ENCODE measurements at places on chromosomes 5 and 9. TPM values are rescaled to one million over a fixed set of nuclear protein-coding genes. Genes with fewer than 3 reads are reported as not detected.
A peak's percentile ranks its signal among the peaks of the same experiment; 100 is the strongest.

- no peak for DNase-seq
Measured at GRCh38 chr5:57685516-57686255, 203.1 kb upstream of the ACTBL2 start.

MLANA gene
- total RNA-seq: 3,120 TPM

DNA sequence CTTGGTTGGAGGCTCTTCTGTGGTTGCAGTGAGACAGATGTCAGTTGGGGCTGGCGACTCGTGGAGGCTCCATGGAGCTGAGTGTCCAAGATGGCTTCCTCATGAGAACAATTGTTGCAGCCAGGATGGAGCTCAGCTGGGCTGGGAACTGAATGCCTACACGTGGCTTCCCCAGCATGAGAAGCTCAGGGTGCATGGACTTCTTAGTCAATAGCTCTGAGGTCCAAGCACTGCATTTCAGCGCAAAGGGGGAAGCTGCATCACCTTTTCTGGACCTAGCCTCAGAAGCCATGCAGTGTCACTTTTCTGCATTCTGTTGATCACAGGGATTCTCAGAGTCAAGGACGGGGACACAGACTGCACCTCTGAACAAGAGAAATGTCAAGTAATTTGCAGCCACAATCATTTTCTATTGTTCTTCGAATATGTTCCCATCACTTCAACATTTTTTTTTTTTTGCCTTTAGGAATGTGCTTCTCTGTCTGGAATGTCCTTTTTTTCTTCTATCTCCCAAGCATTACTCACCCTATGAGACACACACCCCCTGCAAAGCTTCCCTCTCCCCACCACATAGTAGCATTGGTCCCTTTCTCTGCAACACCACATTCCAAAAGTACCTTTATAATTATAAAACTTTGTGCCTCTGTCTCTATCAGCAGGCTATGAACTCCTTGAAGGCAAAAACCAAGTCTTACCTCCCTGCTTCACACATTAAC is 57.5 kb upstream of the STK32A start:
- DNase-seq: no peak

GRCh38 chr9:128940946-128941755 is 6.3 kb downstream of the DOLK start:
- no peak for DNase-seq

MEIKIN gene
- not detected for total RNA-seq

HTR4 gene
- total RNA-seq: not detected

GRCh38 chr5:5240234-5240633 is 100.1 kb downstream of the ADAMTS16 start:
- DNase-seq: no peak

DNA sequence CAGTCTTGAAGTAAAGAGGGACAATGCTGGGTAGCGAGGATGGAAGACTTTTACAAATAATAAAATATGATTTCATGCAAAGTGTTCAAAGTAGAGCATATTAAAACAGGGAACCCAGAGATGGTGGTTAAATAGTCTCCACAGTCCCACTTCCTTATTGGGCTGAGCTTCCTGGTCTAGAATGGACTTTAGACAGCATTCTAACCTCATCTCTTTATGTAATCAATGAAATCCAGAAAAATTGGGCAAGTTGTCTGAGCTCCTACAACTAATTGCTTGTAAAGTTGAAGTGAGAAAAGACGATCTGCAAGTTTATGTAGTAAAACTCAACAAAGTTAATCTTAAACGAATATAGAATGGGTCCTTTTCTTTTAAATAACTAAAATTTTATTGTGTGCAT is 328.9 kb downstream of the PJA2 start:
- no peak for DNase-seq

DNA sequence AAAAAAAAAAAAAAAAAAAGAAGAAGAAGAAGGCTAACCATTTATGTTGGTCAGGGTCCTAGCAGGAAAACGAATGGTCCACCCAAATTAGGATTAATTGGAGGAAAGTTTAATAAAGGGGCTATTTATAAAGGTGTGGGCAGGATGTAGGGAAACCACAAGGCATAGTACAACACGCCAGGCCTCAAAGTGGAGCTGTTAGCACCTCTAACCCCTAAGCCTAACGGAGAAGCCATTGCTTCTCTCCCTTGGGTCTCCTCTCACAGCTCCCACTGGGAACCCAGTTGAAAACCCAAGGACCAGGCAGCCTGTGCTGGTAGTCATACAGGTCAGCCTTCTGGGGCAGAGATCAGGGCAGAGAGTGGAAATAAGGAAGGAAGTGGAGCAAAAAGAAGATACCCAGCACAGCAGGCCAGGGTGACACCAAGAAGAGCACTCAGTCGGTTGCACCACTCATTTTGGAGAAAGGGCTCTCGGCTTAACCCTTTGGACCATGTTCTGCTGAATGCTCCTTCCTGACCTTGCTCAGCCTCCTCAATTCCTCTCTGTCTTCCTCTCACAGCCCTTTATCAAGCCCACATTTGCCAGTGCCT is 8.8 kb upstream of the GLIPR2 start:
- no peak for DNase-seq

QSOX2 gene
- 16.5 TPM for total RNA-seq

DNA sequence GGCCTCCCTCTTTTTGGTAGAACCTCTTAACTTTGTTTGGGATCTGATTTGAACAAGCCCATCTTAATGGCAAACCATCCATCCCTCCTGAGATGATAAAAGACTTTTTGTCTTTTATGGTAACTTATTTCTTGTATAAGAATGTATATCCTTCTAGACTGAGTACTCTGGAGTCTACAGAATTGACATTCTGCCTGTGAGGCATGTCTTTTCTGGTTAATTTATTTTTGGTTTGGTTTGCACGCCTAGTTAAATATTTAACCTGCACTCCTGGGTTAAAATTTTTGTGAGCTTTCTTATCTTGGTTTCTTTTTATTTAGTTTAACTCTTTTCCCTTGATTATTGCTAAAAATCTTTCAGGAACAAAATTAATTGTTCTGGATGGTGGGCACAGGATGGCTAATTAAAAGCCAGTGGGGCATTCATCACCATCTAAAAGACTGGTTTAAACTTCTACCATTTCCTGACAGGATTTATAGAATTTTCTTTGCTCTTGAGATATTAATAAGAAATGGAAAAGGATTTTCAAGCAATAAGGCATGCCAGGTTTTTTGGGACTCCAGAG is 50.3 kb downstream of the PHAX start:
- no peak for DNase-seq

FBXL17 gene
- 7.2 TPM for total RNA-seq

CCDC187 gene
- total RNA-seq: not detected

GRCh38 chr5:91277093-91277626 is 106.0 kb downstream of the ARRDC3 start:
- DNase-seq: no peak

DNA sequence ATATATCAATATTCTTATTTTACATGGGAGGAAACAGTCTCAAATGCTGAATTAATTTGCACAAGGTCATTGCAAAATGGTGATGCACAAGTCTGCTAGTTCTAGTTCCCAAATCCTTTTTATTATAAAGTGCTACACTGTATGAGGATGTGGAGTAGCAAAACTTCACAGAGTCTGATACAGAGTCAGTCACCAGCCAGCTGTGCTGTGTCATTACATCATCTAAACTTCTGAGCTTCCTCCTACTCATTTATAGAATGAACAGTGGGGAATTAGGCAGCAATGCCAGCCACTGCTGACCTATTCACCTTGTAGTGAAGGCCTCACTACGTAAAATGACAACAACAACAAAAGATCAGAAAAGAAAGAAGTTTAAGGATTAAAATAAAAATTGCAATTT is 357.8 kb downstream of the TMEM167A start:
- DNase-seq: no peak

NTMT1 gene
- 41.0 TPM for total RNA-seq

DNA sequence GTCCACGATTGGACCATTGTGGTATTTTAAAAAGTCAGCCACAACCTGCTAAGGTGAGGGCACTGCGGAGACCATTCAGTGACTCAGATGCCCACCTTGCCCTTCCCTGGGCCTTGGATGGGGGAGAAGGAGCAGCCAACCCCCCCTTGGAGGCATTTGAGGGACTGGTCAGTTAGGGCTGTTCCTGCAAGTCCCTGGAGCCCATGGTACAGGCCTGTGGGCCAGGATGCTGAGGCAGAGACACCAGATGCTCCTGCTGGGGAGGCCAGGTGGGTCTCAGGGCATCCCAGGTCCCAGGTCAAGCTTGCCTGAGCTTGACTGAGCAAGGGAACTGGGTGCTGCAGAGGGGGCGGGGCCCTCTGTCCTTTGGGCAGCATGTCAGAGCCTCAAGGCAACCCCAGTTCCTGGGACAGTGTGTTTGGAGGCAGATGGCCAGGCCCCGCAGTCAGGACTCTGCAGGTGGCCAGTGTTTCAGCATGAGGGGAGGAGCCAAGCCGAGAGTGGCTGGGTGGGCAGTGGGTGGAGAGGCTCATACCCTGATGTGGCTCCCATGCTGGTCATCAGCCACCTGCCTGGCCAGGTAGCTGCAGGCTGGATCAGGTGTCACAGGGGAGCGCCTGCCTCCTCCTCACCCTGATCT is 27.5 kb downstream of the SLC6A3 start:
- no peak for DNase-seq

GRCh38 chr5:1182633-1183423 is 18.6 kb upstream of the SLC6A19 start:
- peak; percentile 99 for DNase-seq

DNA sequence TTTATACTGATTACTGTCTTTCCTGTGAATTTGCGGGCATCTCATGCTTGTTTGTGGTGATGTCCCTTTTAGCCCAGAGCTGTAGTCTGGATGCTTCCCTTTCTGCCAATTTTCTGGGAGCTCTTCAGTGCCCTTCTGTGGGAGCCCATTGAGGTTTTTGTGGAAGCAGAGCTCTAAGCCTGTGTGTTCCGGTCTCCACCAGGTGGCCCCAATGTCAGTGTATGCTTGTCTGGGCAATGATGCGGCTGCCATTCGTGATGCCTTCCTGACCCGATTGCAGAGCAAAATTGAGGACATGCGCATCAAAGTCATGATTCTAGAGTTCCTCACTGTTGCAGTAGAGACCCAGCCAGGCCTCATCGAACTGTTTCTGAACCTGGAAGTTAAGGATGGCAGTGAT is 35.1 kb downstream of the SH3GLB2 start:
- DNase-seq: peak; percentile 46

DAB2IP gene
- total RNA-seq: 14.1 TPM

DNA sequence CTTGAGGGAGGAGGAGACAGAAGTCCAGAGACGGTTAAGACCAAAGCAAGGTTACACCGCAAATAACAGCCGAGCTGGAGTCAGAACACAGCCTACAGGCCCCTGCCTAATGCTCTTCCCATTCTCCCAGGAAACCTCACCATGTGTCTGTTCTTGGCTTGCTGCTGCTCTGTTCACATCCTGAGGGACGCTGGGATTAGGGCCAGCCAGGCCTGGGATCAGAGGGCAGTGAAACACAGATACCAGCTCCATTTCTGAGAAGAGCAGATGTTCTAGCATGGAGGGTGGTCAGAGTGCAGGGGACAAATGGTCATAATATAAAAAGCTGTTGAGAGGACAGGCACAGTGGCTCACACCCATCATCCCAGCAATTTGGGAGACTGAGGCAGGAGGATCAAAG is 124.8 kb upstream of the LARP1 start:
- no peak for DNase-seq

DNA sequence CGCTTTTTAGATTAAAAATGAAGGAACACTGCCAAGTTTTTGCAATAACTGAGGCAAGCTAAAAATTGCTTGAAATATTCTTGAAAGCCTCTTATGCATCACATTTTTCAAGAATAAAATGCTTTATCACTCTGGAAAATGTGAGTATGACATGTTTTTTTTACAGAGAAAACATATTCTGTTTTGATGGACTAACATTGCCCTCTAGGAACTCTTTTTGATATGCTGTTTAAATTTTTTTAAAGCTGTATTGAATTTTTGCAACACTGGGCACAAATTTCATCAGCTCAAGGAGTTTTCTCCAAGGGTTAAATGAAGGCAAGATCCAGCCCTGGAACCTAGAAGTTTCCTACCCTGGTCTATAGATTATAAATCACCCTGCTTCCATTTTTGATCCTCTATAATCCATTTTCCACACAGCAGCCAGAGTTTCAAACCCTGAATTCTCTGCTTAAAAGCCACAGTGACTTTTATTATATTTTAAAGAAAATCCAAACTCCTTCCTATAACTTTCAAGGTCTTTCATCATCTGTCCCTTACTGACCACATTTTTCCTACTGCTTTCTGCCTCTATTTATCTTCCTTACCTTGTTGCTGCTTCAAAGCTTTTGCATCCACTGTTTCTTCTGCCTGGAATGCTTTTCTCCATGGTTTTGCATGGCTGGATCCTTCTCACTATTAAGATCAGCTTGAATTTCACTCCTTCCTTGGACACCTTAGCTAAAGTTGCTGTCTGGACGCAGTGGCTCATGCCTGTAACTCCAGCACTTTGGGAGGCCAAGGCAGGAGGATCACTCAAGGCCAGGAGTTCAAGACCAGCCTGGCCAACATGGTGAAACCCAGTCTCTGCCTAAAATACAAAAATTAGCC is 60.9 kb downstream of the IL31RA start:
- DNase-seq: no peak

- DNase-seq: no peak
Measured at GRCh38 chr9:129042016-129042415, 5.6 kb downstream of the MIGA2 start.

GRCh38 chr9:36946653-36947052 is 87.4 kb downstream of the PAX5 start:
- DNase-seq: no peak

RNF145 gene
- 47.5 TPM for total RNA-seq

GRCh38 chr5:72096602-72097188 is 10.6 kb upstream of the MAP1B start:
- DNase-seq: no peak

Measured in SK-MEL-5 (cell line).